Endodermal cell (in vitro differentiated cells): ENCODE measurements at places on chromosomes 4 and X. TPM values are rescaled to one million over a fixed set of nuclear protein-coding genes. Genes with fewer than 3 reads are reported as not detected.

The CFAP99 gene
- total RNA-seq = 0.61 TPM in 1 of 2 replicates, not detected in the other

- no peak for DNase-seq
These were observed 179.8 kb downstream of the KLHL4 start for GRCh38 chrX:87697409-87697808.

- no peak for DNase-seq
These were observed 887 bp upstream of the IL1RAPL2 start for GRCh38 chrX:104564921-104565703.

DNA sequence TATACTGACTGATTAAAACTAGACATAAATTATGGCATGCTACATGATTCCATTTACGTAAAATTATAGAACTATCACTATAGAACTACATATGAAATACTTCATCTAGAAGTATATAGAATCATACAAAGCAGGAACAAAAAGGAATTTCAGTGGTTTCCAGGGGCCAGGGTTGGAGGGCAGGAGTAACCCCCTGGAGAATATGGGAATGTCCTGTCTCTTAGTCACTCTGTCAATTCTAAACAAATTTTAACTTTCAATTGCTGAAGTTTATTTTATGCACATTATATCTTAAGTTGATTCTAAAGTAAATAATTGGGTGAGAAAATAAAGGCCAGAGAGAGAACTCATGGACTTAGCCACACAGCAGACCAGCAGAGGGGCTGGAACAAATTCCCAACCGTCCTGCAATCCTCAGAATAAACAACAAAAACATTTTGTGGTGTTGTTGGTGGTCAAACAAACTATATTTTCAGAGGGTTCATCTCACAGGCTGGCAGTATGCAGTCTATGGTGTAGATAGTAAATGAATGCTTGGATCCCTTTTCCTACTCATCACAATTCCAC, 476.9 kb upstream of the SLIT2 start:
- DNase-seq = no peak

- peak; percentile 73 for DNase-seq
These were observed 405 bp upstream of the ZAR1 start for GRCh38 chr4:48489683-48490011.

- DNase-seq = peak; percentile 90
These were observed at the start of gene GPC4 for GRCh38 chrX:133415276-133416105. Gene GPC4 (minus strand): TSS chrX:133415489. CDS start chrX:133414965, 524 bp downstream.

The BMPR1B gene
- total RNA-seq = 2.8 to 4.7 TPM (median 3.2 TPM) in 3 replicates

GRCh38 chr4:73734530-73735001, 5.8 kb upstream of the CXCL8 start:
- DNase-seq = no peak

- DNase-seq = no peak
These were observed 17.7 kb downstream of the APELA start for GRCh38 chr4:164894702-164895101.

DNA sequence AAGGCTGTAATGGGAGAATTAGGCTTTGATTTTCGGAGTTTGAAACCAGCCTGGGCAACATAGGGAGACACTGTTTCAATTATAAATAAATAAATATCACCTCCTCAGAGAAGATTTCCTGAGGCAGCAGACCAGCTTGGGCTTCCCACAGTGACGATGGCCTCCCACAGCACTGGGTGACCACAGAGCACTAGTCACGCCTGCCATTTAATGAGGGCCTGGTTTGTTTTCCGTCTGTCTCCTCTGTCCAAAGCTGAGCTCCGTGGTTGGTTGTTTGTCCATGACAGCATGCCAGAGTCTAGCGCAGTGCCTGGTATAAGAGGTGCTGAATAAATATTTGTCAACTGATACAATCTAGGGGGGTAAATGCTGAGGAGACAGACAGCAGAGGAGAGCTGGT, 10.4 kb upstream of the PDGFRA start:
- no peak for DNase-seq

DNA sequence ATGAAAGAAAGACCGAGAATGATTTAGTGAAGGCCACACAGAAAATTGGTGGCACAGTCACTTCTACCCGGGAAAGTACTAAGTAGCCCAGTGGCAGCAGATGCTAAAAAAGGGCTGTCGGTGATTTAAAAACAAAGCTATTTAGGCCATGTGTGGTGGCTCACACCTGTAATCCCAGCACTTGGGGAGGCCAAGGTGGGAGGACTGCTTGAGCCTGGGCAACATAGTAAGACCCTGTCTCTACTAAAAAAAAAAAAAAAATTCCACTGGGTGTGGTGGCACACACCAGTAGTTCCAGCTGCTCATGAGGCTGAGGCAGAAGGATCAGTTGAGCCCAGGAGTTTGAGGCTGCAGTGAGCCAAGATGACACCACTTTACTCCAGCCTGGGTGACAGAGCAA, 144.2 kb downstream of the CBR4 start:
- no peak for DNase-seq

- DNase-seq = no peak
These were observed 76.1 kb upstream of the FAM241A start for GRCh38 chr4:112069110-112069509.

The KLHL13 gene
- total RNA-seq = 6.8 to 12.4 TPM (median 12.0 TPM) in 3 replicates

- DNase-seq = peak; percentile 75
These were observed 629.1 kb upstream of the ATOH1 start for GRCh38 chr4:93199492-93199891.

GRCh38 chrX:129540068-129540653, at the start of gene OCRL:
Gene OCRL (plus strand): TSS chrX:129540259. CDS start chrX:129540440, 181 bp downstream.
- peak; percentile 89 for DNase-seq

The SORBS2 gene
- total RNA-seq = 6.3 to 13.8 TPM (median 13.5 TPM) in 3 replicates

The C4orf50 gene
- total RNA-seq = 0.40 to 0.93 TPM (median 0.84 TPM) in 3 replicates

DNA sequence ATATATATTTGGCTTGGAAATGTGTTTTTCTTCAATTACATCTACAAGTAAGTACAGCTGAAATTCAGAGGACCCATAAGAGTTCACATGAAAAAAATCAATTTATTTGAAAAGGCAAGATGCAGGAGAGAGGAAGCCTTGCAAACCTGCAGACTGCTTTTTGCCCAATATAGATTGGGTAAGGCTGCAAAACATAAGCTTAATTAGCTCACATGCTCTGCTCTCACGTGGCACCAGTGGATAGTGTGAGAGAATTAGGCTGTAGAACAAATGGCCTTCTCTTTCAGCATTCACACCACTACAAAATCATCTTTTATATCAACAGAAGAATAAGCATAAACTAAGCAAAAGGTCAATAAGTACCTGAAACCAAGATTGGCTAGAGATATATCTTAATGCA, 26.1 kb downstream of the NUDT6 start:
- no peak for DNase-seq

The TRIM75 gene
- not detected in 3 replicates for total RNA-seq

DNA sequence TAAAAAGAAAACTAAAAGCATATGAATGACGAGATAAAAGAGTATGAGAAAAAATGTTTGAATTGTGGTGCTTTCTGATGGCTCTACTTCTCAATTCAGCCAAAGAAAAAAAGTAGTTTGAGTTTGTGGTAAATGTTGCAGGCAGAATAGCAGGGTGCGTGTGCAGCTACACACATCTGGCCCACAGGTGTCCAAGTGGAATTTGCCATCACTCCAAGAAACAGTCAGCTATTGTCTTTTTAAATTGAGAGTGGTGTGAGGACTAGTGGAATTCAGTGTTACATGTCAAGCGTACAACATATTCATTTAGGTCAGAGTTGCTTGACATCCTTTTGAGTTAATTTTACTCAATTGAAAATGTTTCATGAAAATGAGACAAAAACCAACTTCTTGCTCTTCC, 424.8 kb upstream of the MAD2L1 start:
- DNase-seq = no peak

- DNase-seq = peak; percentile 61
These were observed 25.7 kb upstream of the MND1 start for GRCh38 chr4:153318696-153319320.

DNA sequence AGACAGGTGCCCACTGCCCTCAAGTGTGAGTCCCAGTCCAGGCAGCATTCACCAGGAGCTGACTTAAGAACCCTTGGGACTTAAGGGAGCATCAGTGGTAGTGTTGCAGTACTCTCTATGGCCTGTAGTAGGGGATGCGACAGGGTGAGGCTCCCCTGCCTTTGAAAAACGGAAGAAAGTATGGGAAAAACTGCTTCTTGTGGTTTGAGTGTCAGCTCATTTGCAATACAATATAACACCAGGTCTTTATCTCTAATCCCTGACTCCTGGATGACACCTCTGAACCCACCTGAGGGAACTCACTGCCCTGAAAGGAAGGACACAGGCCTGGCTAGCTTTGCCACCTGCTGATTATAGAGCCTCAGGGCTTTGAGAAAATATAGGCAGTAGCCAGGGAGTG, 176.0 kb downstream of the SMARCA1 start:
- peak; percentile 80 for DNase-seq

DNA sequence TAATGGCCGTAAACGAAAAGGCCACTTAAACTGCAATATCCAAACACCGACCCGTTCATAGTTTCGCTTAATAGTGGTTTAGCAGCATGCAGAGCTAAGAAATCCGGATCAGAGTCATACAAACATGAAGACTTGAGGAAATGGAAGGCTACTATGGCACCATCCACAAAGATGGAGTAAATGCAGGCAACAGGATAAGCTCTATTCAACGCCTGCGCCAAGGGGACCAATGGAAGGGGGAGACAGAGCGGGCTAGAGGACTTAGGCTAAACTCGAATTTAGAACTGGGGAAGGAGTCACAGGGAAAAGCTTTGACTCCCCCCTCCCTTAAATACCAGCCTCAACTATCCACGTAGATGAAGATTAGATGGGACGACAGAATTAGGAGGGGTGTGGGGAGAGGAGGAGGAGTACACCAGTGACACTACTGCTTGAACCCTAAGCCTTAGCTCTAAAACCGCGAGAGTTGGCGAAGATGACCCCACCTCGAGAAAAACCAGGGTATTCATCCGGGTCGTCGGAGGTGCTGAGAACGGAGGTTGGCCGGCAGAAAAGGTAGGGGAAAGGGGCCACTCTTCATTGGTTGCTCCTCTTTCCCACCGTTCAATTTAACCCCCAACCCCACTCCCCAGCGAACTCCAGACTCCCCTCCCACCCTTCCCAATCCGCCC, 3.5 kb downstream of the HUWE1 start:
- peak; percentile 75 for DNase-seq

- DNase-seq = no peak
These were observed 242.7 kb downstream of the BCOR start for GRCh38 chrX:39854772-39855747.

- DNase-seq = no peak
These were observed 67.8 kb upstream of the LNX1 start for GRCh38 chr4:53659112-53659511.

DNA sequence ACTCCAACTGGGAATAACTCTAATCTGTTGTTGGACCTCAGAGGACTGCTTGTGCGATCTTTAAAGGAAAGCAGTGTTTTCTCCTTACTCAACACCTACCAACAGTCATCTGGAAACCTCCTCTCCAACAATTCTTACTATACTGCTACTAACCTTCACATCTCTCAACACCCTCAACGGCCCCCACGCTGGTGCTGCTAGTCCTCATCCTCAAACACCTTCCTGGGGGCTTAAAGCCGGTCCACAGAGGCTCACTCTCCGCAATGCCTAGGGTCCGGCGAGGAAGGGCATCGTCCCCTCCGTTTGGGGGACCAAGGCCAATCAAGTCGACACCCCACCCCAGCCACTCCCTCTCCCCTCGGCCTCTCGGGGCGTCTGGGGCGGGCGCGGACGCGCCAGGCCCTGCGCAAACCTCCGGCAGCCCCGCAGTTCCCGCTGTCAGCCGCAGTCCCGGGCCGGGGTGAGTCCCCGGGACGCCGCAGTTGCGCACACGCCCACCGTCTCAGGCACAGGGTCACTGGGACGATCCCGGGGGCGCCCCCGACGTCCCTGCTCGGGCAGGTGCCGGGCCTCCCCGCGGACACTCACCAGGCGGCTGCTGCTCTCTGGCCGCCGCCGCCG, 418 bp downstream of the TAB3 start:
- DNase-seq = peak; percentile 60

GRCh38 chr4:18234108-18234507, 212.6 kb upstream of the LCORL start:
- DNase-seq = no peak

DNA sequence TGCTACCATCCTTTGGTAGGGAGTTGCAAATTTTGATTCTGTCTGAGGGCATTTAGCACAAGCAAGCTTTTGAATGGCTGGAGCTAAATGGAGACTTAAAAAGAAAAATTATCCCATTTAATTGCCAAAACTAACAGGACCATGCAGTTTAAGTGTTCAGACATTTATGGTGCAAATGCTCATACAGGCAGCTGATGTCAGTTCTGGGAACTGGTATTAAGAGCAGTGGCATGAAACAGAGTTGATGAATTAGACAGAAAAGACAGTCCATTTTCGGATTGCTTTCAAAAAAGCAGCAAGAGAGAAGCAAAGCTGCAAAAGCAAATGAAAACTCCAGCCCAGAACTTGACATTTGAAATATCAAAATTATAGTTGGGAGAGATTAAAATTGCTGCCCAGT, 1.3 kb downstream of the SCRG1 start:
- no peak for DNase-seq

DNA sequence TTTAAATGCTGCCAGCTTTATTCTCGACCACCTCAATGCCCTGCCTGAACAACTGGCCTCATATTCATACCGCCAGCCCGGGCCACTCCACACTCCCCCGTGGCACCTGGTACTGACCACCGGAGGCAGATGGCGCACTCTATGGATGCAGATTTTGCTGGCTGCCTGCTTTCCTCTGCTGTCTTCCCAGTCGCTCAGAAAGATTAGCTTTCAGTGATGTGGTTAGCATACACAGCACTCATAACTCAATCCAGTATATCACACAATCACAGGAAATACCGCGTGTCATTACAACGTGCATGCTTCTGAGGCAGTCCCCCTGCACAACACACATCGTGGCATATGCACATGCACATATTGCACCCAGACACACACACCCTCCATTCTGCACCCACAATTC, 147.2 kb upstream of the BCOR start:
- DNase-seq = no peak

The GNL3L gene
- total RNA-seq = 20.4 to 44.8 TPM (median 43.8 TPM) in 3 replicates

The FHL1 gene
- 19.3 to 34.3 TPM (median 26.4 TPM) in 3 replicates for total RNA-seq

- DNase-seq = no peak
These were observed 16.9 kb upstream of the TMEM165 start for GRCh38 chr4:55378617-55379467.

- peak; percentile 72 for DNase-seq
These were observed 677 bp downstream of the PTPN13 start for GRCh38 chr4:86594559-86595425.

GRCh38 chrX:41919870-41920269, 3.5 kb downstream of the CASK start:
- DNase-seq = no peak

The CTSO gene
- total RNA-seq = 4.9 and 5.4 TPM in 2 replicates

GRCh38 chr4:124635331-124635730, 77.2 kb downstream of the ANKRD50 start:
- DNase-seq = no peak

DNA sequence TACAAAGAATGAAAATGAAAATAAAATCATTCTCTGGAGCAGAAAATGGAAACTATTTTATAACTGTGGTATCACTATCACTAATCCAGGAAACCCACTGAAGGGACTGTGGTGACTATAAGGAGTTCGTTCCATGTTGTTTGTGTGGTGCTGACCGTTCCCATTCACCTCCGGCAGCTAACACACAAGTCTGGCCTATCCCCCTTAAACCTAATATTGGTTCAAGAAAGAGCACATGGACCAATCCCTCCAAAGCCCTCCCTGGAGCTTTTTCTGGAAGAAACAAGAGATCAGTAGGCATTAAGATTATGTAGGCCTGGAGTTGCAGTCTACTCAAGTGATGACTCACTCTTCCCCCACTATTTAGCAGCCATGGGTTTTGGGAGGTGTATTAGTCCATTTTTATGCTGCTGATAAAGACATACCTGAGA, 25.9 kb upstream of the FAM241A start:
- no peak for DNase-seq
